Activated CD4-positive, alpha-beta T cell treated with anti-CD3 and anti-CD28 coated beads, Interleukin-2, amount 10 ng/mL, durations not matched to agents 7 days and 5 days (primary cell): ENCODE measurements at places on chromosomes 11 and 22. TPM values are rescaled to one million over a fixed set of nuclear protein-coding genes. Genes with fewer than 3 reads are reported as not detected.

- H3K27ac ChIP-seq: no peak overlapping the region
- no peak for DNase-seq
- peaks cover 15% of the 10 kb centered on the region for H3K27me3 ChIP-seq
- H3K4me3 ChIP-seq: no peak overlapping the region
Observed at GRCh38 chr11:120043328-120043945, 94.5 kb downstream of the TRIM29 start.

DNA sequence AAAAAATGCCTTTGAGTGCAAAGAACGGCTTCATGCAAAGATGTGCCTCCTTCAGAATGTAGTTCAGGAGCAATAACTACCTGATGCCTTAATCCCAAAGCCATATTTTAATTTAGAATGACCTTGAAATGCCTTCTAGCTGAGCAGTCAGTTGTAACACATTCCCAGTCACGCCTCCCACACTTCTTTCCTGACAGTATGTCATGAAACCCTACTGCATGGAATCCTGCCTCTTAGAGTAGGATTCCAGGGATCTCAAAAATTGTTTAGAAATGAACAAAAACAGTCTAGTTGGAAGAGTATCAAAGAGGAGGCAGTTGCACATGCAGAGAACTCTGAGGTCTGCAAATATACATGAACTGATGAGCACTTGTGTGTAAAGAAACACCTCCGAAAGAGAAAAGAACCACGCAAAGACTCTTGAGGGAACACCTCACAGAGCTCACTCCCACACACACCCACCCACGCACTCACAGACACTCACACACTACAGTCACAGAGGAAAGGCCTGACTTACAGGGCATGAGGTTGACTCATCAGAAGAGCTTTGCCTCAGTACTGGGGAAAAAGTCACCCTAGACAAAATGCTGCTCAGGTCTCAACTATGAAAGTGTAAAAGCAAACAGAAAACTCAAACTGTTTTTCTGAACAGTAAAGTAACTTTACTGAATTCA, 77.4 kb downstream of the GGTLC2 start:
- H3K36me3 ChIP-seq: no peaks in the 10 kb centered on the region
- peaks cover 9% of the 10 kb centered on the region for H3K27me3 ChIP-seq
- no peak for DNase-seq
- H3K27ac ChIP-seq: no peak overlapping the region

DNA sequence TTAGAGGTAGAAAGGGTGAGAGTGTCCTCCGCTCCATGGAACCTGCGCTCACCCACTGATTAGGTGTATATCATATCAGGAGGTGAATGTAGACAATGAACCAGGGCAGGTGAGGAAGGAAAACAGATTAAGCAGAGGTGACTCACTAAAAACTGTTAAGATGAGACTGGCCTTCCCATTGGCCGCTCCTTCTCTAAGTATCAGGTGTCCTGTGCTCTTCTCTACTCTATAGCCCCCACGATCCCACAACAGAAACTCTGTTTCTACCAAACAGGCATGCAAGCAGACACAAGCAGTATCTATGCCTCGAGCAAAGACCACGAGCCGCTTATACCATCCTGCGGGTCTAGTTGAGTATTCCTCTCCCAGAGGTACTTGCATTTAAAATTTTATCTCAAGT, 103.1 kb downstream of the SNX19 start:
- DNase-seq: no peak
- no peaks in the 10 kb centered on the region for H3K4me1 ChIP-seq
- H3K36me3 ChIP-seq: no peaks in the 10 kb centered on the region
- no peak overlapping the region for H3K27ac ChIP-seq

- no peaks in the 10 kb centered on the region for H3K4me1 ChIP-seq
- no peak for DNase-seq
- no peaks in the 10 kb centered on the region for H3K27me3 ChIP-seq
- H3K4me3 ChIP-seq: no peak overlapping the region
- H3K36me3 ChIP-seq: no peaks in the 10 kb centered on the region
Observed at GRCh38 chr22:43567691-43568324, 156.0 kb downstream of the MPPED1 start.

DNA sequence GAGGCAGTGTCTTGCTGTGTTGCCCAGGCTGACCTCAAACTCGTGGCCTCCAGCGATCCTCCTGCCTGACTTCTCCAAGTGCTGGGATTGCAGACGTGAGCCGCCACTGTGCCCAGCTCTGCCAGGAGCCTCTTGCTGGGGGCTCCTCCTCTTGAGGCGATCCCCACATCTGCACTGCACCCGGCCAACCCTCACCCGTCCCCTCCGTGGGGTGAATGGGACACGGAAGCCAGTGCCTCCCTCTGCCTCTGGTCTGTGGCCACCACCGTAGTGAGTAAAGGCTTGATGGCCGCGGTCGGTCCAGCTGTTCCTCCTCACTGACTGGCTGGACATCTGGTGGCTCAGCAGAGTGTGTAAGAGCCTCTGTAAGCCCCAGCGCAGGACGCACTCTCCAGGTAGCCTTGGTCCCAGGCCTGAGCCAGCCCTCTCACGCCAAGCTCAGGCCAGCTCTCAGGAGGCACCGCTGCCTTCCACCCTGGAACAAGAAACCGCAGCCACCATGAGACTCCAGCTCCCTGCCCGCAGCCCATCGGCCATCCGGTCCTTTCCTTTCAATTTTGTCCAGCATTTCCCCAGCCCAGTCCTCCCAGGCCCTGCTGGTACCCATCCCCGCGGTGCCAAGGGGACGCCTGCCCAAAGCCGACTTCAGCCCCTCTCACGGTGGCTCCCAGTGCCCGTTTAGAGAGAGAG, 100.3 kb downstream of the BRD1 start:
- no peak overlapping the region for H3K27ac ChIP-seq
- DNase-seq: no peak
- H3K36me3 ChIP-seq: no peaks in the 10 kb centered on the region
- H3K4me1 ChIP-seq: peaks cover 15% of the 10 kb centered on the region

GRCh38 chr11:128424271-128424711, 163.1 kb downstream of the ETS1 start:
- H3K4me3 ChIP-seq: no peak overlapping the region
- H3K36me3 ChIP-seq: peaks cover 8% of the 10 kb centered on the region
- H3K4me1 ChIP-seq: peaks cover 32% of the 10 kb centered on the region

GRCh38 chr11:44550123-44550522, 15.3 kb upstream of the CD82 start:
- peaks cover 3% of the 10 kb centered on the region for H3K27me3 ChIP-seq
- no peak for DNase-seq
- no peak overlapping the region for H3K27ac ChIP-seq
- H3K4me1 ChIP-seq: no peaks in the 10 kb centered on the region
- no peaks in the 10 kb centered on the region for H3K36me3 ChIP-seq

OLFML1 gene
- total RNA-seq: not detected
